Stimulated activated CD4-positive, alpha-beta T cell treated with anti-CD3 and anti-CD28 coated beads, TNF-alpha, amount 100 ng/mL, for 1 hour (primary cell): ENCODE measurements at places on chromosomes 12 and 14.

GRCh38 chr12:1660304-1661187 lies 30.3 kb upstream of the ADIPOR2 start:
- no peak for DNase-seq

GRCh38 chr14:84850595-84850994 lies 679.3 kb upstream of the FLRT2 start:
- no peak for DNase-seq

DNA sequence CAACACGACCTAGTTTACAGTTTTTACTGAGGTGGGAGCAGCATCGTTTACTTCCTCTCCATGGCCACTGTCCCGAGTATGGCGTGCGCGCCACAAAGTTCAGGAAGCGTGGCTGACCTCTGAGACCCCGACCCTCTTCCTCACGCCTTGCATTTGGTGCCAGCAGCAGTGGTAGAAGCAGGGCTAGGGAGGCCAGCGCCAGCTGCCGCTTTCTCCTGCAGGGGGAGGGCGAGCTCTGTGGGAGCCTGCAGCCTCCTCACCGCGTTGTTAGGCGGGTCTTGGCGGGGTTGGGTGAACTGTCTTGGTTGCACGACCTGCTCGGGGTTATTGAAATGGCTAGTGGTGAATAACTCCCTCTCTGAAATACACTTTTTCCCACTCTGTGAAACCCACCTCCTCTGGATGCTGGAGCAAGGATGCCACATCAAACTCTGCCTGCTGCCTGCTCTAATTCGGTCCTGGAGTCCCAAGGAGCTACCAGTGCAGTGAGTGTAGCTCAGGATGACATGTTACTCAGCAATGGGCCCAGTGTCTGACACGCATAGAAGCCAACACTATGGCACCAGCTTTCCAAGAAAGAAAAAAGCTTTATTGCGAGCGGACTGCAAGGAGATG lies 22.3 kb upstream of the TDRD9 start:
- no peak for DNase-seq

- no peak for DNase-seq
These were observed 123.4 kb upstream of the CPSF6 start for GRCh38 chr12:69115951-69116350.

DNA sequence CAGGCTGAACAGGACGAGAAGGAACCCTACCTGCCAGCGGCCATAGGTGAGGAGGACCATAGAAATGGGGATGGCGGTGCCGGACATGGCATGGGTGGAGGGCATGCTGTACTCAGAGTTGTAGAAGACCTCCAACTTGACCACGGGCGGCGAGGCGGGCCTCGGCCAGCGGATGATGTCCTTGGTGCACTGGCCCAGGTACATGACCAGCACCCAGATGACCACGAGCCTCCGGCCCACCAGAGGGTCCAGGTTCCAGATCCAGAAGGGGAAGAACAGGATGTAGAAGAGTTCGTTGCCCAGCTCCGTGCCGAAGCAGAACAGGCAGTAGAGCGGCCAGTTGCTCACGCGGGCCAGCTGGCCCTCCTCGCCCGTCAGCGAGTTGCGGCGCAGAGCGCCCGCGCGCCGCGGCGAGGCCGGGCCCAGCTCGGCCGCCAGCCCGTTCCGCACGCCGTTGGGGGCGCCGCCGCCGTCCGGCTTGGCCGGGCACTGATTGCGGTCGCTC lies 582 bp downstream of the SGPP1 start:
- no peak for DNase-seq

DNA sequence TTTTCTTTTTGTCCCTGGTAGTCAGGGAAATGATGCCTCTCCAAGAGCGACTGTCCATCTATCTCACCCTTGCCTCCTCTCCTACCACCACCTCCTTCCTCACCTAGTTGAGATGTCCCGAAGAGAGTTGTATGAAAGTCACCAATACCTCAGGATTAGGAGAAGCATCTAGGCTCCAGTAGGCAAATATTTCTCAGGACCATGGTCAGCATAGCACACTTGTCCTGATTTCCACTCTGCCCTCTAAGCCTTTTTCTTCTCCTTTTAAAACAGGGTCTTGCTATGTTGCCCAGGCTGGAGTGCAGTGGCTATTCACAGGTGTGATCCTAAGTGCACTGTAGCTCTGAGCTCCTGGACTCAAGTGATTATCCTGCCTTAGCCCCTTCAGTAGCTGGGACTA lies 268.4 kb upstream of the PELI2 start:
- DNase-seq, result no peak

- DNase-seq, result no peak
These were observed 364.2 kb upstream of the TMPO start for GRCh38 chr12:98151105-98151590.

GRCh38 chr12:62533755-62534107 lies 67.1 kb downstream of the MON2 start:
- DNase-seq, result no peak

DNA sequence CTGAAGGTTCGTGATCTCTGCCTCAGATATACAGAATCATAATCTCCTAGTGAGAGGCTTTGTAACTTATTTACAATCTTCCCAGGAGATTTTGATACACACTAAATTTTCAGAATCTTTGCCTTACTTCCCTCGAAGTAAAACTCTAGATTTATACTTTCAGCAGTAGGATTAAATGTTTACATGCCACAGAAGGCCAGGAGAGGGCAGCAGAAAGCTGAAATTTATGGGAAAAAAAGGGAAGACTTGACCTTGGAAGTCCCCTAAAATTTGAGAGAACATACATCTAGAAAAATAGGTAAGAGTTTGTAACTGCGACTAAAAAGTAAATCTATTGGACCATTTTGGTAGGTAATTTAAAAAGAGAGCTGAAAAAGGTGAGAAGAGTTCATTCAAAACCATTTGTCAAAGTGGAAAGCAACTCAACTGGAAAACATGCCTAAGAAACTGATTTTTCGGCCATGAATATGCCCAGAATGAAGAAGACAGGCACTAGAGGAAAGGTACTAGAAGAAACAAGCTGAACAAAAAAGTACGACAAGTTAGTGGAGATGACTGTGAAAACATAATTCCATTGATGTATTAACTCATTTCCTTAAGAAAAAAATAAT lies 242.0 kb upstream of the MDGA2 start:
- DNase-seq, result no peak

DNA sequence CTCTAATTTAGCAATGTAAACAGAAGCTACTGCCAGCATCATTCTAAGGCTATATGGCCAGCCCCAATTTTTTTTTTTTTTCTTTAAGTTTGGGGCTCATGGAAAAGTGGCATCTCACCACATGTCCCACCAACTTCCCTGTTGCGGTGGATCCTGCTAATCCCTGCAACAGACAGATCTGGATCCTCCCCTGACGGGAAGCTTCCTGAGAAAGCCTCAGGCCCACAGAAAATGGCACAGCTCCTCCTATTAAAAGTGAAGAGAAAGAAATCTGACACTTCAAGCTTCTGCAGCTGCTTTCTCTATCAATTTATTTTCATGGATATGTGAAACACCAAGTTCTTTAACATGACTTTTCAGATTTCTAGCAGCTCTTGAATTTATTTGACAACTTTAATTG lies 433.8 kb upstream of the DCN start:
- no peak for DNase-seq

DNA sequence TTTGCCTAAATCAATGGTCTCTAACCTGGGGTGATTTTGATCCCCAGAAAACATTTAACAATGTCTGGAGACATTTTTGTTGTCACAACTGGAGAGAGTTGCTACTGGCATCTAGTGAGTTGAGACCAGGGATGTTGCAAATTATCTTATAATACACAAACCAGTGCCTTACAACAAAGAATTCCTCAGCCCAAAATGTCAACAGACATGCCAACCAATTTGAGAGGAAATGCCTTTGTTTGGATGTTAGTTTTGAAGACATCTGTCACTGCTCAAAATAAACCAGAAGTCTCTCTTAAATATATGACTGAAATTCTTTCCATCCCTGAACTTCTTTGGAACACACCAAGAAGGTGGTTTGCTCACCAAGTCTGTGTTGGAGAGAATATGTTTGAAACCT lies 336.9 kb upstream of the ATP2B1 start:
- DNase-seq, result no peak

DNA sequence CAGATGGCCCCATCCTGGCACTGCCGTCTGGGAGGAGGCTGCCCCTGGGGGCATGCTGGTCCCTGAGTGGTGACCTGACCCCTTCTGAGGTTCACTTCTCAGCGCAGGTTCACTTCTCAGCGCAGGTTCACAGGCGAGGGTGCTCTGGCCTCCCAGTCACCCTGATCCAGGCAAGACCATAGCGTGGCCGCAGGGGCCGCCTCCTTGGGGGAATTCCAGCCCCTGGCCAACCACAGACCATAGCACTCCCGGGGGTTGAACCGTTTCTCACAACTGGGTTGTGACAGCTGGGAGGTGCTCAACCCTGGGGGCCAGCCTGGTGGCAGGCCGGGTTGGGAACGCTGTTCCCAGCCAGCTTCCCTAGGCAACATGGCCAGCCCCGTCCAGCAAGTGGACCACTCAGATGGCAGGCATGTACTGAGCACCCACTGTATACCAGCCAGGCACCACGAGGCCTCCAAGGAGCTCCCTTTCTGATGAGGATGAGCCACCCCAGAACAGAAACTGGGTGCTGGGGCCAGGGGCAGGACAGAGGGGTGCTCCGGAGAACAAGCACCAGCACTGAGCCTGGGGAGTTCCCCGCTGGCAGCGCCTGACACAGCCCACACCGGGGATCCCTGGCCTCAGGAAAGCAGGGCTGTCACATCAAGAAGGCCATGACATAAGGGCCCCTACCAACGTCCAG lies 28.3 kb upstream of the ZFP36L1 start:
- DNase-seq, result no peak

DNA sequence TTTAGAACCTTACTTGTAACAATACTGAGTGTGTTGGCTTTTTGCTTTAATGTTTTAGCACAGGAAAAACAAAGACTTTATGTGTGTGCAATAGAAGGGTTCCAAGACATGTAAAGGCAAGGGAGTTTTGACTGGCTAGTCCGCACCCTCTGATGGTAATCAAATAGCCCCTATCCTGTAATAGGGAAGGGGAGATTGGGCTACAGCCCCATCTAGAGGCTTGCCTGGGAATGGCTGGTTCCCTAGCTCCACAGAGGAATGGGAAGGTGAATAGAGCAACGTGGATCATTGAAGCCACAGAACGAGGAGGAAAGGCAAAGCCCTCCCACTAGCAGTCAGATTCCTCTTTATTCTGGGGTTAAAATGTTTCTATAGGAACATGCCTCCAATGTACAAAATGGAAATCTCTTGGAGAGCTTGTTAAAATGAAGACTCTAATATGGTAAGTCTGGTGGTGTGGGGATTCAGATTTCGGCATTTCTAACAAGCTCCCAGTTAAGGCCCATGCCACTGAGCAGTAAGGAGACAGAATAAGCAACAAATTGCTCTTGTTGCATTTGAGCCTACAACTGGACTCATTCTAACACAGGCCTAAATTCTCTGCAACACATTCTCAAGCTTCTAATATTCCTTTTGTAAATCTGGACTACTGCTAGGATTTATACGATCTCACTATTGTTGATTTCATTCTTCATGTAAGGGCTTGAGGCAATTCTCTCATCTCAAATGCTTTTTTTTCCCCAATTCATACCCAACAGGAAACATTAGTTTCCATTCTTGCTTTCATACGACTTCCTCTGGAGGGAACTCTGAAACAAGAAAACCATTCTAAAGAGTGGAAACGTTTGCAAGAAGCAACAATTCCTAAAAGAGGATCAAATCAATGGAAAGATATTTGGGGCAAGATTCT lies 57.1 kb downstream of the NIN start:
- no peak for DNase-seq

DNA sequence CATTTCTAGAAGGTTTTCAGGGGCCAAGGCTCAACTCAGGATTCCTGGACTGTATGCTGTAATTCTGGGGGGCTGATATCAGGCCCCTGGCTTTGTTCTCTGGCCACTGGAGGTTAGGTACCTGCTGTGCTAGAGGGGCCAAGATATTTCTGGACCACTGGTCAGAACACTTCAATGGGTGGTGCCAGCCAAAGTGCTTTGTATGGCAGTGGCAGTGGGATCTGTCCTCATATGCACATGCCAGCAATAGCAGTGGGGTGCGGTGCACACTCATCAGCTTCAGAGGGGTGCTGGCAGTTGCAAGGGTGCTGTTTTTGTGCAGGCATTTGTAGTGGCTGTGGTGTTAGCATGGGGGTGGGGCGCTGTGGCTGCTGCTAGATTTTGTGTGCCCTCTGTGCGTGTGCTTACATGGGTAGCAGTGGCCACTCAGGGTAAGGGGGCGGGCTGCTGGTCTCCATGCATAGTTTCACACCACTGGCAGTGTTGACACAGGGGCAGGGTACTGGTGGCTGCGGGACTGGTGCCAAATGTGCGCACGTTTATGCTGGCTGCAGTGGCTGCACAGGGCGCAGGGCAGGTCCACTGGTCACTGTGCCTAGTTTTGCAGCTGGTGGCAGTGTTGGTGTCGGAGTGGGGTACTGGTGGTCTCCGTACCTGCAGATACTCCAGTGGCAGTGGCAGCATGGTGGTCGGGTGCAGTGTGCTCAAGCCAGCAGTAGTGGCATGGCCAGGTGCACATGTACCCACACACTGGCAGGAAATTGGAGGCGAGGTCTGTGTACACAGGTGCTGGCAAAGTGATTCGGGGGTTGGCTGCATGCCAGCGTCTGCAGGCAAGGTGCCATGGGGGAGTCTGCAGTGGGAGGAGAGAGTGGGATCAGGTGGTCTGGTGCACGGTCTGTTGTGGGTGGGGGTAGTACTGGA lies 12.6 kb downstream of the NOPCHAP1 start:
- DNase-seq, result no peak

- no peak for DNase-seq
These were observed 109.5 kb upstream of the NAP1L1 start for GRCh38 chr12:76193961-76194360.

- no peak for DNase-seq
These were observed 44.3 kb downstream of the RNF34 start for GRCh38 chr12:121443911-121444841.

- no peak for DNase-seq
These were observed 127.3 kb downstream of the CNTN1 start for GRCh38 chr12:40819436-40820108.
